ENCODE measurements at places on chromosomes 3 and 15.
A peak's percentile ranks its signal among the peaks of the same experiment; 100 is the strongest.

DNA sequence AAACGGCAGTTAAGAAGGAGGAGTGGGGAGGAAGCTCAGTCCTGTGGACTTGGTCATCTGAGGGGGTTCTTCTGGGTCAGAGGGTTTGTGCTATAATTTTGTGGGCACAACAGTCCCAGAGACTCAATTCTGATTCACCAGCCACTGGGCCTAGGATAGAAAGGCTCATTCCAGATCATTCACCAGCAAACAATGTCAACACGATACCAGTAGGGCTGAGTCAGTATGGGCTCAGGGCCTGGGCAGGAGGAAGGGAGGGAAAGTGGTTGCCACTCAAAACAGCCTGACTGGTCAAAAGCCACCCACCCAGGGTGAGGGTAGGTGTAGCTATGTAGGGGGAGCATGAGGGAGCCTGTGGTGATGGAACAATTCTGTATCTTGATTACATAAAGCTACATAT lies 86.9 kb upstream of the MEX3B start:
- no peak for DNase-seq

DNA sequence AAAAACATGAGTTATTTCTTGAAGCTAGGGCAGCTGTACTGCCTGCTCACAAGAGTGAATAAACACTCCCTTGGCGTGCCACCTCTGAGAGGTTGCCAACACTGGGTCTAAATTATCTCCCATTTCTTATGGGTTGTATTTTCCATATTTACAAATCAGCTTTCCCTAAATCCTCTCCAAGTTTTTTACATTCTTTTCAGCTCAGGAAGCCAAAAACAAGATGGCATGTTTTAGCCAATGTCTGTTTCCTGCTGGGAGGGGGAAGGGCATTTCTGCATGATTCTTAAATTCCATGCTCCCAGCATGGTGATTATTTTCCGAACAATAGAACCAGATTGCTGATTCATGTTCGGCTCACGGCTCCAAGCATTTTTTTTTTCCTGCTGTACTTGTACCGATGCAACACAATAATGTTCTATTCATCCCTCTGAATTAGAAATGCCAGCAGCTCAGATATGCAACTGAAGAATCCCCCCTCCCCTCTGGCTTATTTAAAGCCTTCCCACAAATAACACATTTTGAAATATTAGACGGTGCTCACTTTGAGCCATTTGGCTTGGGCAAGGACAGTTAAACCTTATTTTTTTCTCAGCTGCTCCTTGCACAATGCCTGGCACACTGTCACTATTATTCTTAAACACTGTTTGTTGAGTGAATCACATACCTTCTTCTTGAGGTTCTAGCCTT lies 252.5 kb downstream of the THRB start:
- DNase-seq, result no peak

- DNase-seq, result no peak
These were observed 17.1 kb upstream of the CNTN3 start for GRCh38 chr3:74631351-74632140.

GRCh38 chr15:90105521-90105920 lies 3.3 kb upstream of the IDH2 start:
- DNase-seq, result no peak

- no peak for DNase-seq
These were observed 46.1 kb upstream of the MAP3K13 start for GRCh38 chr3:185316740-185317412.

DNA sequence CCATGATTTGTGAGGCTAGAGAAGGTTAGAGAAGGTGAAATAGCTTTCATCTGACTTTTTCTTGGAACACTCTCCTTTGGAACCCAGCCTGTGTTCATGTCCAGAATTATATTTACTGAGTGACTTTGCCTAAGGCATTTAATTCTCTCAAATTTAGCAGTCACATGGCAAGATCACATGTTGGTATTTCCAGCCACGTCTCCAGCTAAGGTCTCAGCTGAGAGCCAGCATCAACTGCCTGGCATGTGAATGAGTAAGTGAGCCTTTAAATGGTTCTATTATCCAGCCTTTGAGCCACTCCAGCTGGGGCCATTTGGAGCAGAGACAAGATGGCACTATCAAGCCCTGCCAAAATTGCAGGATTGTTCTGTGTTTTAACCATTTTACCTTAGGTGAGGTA lies 130.2 kb upstream of the SGO1 start:
- DNase-seq, result no peak

- no peak for DNase-seq
These were observed 37.3 kb downstream of the TLE3 start for GRCh38 chr15:70060214-70060992.

- no peak for DNase-seq
These were observed 94.3 kb upstream of the SGO1 start for GRCh38 chr3:20280257-20280656.

DNA sequence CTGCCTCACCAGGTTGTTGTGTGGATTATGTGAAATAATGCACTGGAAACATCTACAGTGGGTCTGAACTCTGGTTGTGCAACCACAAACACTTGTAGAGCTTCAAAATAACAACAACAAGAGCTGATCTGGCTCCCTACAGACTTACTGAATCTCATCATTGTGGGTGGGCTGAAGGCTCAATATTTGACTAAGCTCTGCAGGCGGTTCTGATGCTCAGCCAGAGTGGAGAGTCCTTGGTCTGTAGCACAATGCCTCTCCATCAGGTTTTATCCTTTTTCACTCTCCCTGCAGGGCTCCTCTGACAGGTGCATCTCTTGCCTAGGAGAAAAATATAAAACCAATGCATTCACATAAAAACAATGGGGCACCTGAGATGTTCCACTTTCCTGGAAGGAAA lies 456.3 kb upstream of the ONECUT1 start:
- no peak for DNase-seq

GRCh38 chr15:91165850-91166249 lies 65.8 kb downstream of the SV2B start:
- DNase-seq, result no peak

- DNase-seq, result peak; percentile 91
These were observed 995 bp upstream of the LRRK1 start for GRCh38 chr15:100918034-100918689.

DNA sequence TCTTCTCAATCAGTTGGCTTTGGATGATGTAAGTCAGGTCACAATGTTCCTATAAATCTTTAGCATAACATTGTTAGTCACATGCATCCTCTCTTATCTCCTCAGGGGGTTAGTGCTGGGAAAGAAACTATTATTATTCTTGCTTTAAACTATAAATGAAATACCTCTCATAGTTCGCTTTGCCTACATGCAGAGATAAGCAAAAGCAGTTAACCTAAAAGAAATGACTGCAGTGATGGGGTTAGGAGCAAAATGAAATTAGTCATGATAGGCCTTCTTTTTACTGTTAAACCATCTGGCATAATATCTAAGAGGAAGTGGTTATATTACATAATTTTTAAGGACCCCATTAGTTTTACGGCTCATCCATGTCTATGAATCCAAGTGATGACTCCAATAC lies 91.7 kb upstream of the IGSF10 start:
- DNase-seq, result no peak

DNA sequence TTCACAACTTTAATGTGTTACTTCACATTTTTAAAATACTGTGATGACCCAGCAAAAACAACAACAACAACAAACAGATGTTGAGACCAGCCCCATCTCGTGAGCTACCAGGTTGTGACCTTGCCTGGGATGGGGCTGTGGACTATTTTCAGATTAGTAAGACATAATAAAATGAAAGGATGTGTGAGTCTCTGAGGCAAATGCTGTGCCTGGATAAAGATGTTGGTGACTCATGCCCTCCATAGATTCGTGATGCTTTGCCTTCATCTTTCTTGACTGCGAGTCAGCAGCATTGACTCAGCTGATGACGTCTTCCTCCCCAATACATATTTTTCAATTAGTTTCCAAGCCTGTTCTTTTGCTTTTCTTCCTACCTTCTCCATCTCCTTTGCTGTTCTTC lies 453.0 kb upstream of the CFAP20DC start:
- no peak for DNase-seq

Measured in GM19239 (cell line).